ENCODE measurements at places on chromosomes 16 and 17.

- no peak for DNase-seq
Observed at GRCh38 chr16:22897184-22897583, 83.2 kb downstream of the HS3ST2 start.

DNA sequence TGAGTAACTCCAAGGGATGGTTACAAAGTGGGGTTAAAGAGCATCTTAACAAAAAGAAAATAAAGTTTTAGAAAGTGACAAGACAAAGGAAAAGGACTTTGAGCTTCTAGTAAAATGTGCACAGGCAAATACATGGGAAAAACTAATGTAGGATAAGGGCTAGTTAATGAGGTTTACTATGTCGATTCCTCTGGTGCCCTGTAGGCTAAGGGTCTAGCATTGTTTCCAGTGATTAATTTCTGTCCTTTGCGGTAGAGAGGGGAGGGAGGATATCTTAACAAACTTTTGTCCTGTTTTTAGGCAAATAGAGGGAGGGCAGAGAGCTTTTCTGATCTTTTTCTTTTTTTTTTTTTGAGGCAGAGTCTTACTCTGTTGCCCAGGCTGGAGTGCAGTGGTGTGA is 96.6 kb upstream of the SIAH1 start:
- no peak for DNase-seq

DNA sequence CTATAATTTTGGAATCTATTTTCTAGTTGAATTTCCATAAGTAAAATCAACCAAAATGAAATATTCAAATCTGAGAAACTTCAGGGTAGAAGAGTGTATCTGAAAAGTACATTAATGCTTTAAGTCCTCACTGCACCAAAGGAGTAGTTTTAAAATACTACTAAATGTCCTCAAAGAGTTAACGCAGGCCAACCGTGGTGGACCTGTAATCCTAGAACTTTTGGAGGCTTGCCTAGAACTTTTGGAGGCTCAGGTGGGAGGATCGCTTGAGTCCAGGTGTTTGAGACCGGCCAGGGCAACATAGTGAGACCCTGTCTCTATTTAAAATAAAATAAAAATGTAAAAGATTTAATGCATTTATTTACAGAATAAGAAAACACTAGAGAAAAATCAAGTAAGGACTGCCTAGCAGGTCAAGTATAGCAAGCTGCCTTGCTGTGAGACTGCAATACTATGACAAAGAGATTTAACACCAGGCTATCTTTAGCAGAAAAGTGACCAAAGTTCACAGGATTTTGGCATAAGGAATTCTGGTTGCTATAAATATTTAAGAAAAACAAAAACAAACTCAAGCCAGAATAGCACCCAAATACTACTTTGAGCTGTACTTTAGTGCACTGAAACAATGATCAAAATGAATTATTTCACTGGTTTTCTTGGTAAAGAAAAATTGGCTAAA is 41.0 kb downstream of the CHCT1 start:
- no peak for DNase-seq

GRCh38 chr17:8332128-8332527 is 7.5 kb upstream of the ODF4 start:
- DNase-seq: no peak

- no peak for DNase-seq
Observed at GRCh38 chr17:45112559-45113423, 19.5 kb downstream of the PLCD3 start.

- DNase-seq: no peak
Observed at GRCh38 chr16:51532551-51532950, 381.5 kb upstream of the SALL1 start.

- DNase-seq: no peak
Observed at GRCh38 chr16:83004868-83005652, 378.3 kb downstream of the CDH13 start.

GRCh38 chr17:74749279-74750038 is 1.0 kb downstream of the NHERF1 start:
- DNase-seq: no peak

GRCh38 chr17:5429191-5429887 is 9.4 kb downstream of the RPAIN start:
- no peak for DNase-seq

- DNase-seq: no peak
Observed at GRCh38 chr16:23516366-23517137, 6.3 kb upstream of the GGA2 start.

- DNase-seq: no peak
Observed at GRCh38 chr17:66747578-66748275, 87.2 kb upstream of the CACNG5 start.

DNA sequence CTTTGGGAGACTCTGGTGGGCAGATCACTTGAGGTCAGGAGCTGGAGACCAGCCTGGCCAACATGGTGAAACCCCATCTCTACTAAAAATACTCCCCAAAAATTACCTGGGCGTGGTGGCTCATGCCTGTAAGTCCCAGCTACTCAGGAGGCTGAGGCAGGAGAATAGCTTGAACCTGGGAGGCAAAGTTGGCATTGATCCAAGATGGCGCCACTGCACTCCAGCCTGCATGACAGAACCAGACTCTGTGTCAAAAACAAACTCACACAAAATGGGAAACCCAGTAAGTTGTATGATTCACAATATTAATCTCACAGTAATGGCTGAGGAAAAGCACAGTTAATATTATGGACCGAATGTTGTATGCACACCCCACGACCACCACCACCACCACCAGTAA is 24.3 kb downstream of the WSB1 start:
- no peak for DNase-seq

DNA sequence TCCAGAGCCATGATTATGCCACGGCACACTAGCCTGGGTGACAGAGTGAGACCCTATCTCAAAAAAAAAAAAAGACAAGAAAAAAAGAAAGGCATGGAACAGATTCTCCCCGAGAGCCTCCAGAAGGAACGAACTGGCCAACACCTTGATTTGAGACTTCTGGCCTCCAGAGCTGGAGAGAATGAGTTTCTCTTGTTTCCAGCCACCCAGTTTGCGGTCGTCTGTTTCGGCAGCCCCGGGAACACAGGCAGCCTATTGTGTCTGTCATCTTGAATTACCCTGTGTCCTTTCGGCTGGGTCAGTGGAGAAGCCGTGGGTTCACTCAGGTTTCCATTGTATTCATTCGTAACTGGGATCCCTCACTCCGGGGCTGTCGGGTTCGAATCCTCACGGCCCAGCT is 83.9 kb downstream of the RPA1 start:
- no peak for DNase-seq

DNA sequence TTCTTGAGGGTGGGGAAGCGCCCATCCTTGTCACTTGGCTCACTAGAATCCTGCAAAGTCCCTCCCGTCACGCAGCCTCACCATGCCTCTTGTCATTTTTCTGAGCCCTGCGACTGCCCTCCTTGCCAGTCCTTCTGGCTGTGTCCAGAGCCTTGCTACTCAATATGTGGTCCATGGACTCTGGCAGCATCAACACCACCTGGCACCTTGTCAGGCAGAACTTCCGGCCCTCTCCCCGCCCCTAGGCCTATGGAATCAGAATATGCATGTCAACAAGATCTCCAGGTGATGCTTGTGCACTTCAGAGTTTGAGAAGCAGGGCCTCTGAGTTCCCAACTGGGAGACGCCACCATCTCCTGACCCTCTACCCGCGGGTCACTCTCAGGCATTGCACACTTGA is 12.1 kb downstream of the PIMREG start:
- no peak for DNase-seq

All from activated CD4-positive, alpha-beta T cell treated with anti-CD3 and anti-CD28 coated beads, Interleukin-2, amount 50 U/mL, for 1 hour (primary cell).